ENCODE measurements at places on chromosomes 6 and 20.

- DNase-seq, result no peak
Observed at GRCh38 chr6:15079288-15079817, 166.5 kb upstream of the JARID2 start.

GRCh38 chr6:141248021-141248799, 884.5 kb upstream of the GJE1 start:
- no peak for DNase-seq

DNA sequence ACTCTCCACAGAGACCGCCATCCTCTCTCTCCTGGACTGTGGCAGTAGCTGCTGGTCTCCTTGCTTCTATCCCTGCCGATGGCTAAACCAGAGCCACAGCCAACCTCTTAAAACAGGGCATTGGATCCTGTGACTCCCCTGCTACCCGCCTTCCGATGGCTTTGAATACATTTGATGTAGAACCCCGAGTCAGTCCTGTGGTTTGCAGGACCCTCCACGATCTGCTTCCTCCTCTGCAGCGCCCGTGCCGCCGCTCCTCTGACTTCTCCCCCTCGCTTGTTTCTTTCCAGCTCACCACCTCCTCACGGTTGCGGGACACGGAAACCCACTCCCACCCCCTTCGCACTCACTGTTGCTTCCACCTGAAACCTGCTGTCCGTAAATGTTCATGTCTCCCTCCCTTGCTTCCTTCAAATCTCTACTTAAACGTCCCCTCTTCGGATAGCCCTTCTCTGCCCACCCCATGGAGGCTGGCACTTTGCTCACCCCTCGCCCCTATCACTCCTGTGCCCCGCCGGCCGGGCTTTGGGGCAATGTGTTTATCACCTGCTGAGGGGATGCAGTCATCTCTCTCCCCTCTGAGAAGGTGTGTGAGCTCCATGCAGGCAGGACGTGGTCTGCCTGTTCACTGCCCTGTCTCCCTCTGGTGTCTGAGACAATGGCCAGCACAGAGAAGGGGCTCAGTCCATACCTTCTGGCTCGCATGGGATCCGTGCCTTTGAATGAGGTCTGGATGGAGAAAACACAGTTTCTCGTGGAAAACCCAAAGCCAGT, 67.8 kb downstream of the GFOD1 start:
- no peak for DNase-seq

GRCh38 chr6:163922562-163922961, 508.0 kb downstream of the QKI start:
- no peak for DNase-seq

DNA sequence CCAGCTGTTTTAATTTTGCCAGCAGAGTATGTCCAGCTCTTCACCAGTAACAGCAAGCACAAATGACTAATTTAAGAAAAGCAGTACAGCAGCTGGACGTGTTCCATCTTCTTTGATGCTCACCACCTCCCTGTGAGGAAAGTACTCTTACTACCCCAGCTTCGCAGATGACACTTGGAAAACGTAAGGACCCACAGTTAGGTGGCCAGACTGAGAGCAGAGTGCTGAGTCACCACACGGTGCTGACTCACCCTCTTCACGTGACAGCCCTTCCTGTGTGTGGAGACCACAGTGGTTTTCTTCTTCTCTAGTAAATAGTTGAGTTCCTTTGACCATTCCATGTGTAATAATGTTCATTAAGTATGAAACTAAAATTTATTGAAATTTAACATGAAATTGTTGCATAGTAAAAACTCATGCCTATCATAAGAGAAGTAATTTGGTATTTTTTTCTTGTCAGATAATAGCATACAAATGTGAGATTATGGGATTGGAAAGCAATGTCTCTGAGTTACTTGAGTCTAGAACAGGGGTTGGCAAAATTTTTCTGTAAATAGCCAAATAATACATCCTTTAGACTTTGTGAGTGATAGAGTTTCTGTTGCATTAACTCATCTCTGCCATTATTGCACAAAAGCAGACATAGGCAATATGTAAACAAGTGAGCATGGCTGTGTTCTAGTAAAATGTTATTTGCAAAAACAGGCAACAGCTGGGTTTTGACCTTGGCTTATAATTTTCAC, 76.6 kb downstream of the SLX4IP start:
- peak; percentile 58 for DNase-seq

DNA sequence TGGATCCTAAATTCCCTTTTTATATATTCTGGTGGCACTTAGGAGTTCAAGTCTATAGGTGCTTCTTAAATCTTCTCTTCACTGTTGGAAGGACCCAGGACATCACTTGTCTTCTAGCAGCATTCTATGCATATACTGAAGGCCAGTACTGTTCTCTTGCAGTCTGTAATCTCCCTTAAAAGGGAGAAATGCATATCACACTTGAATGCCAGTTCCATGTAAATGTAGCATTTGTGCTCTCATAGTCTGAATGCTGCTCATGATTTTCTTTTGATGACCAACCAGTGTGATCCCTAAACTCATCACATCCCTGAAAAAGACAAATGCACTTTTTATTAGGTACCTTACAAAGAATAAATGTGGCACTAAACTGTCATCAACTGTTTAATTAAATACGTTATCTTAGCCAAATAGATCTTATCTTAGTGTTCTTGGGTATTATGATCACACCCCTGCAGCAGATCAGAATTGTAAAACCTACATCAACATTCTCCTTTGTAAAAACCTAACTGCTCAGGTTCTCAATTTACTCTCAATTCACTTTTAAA, 176.1 kb downstream of the EPHA7 start:
- no peak for DNase-seq

DNA sequence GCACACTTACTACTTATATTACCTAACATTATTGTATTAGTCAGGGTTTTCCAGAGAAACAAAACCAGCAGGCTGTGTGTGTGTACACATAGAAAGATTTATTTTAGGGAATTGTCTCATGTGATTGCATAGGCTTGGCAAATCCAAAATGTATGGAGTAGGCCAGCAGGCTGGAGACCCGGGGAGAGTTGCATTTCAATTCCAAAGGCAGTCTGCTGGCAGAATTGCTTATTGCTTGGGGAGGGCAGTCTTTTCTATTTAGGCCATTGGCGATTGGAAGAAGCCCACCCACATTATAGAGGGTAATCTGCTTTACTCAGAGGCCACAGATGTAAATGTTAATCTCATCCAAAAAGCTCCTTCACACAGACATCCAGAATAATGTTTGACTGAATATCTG, 157.0 kb downstream of the ADGRG6 start:
- DNase-seq, result no peak

- no peak for DNase-seq
Observed at GRCh38 chr6:75076009-75076408, 129.8 kb downstream of the COL12A1 start.

GRCh38 chr20:51884561-51884960, 82.2 kb upstream of the SALL4 start:
- DNase-seq, result no peak

DNA sequence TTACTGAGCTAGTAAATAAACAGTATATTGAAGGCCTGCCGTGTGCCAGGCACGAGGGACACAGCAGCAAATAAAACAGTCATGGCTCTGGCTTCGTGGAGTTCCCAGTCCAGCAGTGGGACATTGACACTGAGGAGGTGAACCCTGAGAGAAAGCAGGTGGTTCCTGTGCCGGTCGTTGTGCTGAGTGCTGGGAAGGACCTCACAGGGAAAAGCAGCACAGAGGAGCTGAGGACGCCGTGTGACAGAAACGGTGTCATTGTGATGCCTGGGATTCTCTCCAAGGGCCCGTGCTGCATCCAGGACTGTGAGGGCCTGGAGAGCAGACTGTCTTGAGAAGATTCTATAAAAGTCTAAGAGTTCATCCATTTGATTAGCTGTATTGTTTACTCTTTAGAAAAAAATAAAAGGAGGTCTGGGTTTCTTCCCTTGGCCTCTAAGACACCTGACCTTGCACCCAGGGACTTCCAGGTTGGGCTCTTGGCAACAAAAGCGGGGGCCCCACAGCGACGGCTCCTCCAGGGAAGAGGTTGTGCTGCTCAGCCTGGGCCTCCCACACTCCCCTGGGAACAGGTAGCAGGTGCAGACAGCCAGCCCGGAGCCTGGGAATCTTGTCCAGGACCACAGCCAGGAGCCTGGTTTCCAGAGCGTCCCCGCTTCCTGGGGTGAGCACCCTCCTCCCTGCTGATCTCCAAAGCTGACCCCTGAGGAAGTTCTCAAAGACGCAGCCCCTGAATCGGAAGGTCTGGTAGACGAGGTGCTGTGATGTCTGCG, 251.2 kb upstream of the PMEPA1 start:
- no peak for DNase-seq

GRCh38 chr20:36010825-36011224, 42.4 kb downstream of the CNBD2 start:
- no peak for DNase-seq

- DNase-seq, result no peak
Observed at GRCh38 chr6:79353226-79353625, 118.7 kb upstream of the HMGN3 start.

- peak; percentile 88 for DNase-seq
Observed at GRCh38 chr6:41786451-41787218, 859 bp upstream of the TOMM6 start.

GRCh38 chr20:23205611-23206041, 119.5 kb upstream of the CD93 start:
- DNase-seq, result peak; percentile 80

DNA sequence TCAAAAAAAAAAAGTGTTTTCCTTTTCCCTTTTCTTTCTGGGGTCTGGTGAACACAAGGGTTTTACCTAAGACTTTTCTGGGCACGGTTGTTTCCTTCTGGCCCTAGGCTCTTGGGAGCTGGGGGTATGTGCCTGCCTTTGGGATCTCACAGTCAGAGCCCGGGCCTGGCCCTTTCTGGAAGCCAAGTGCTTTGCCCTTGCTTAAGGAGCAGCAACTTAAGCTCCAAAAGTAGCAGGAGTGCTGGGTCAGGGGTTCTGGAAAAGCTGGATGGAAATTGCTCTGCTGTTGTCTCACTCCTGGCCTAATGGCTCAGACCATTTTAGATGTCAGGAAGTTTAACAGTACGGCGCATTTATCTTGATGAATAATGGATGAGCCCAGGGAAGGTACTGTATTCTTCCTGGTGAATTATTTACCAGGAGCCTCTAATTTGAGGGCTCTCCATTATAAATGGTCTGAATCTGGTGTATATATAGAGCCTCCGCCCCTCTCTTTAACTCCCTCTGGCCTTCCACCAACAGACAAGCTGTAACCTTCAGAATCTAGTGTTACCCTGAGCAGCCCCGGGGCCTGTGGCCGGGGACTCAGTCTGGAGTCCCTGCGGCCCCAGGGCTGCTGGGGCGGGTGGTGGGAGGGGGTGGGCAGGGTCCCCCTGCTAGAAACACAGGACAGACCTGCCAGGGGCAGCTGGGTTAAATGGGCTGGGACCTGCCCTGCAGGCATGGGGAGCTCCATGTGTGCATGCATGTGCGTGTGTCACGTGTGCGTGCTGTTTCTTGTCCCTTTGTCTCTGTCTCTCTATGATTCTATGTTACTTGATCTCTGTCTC, 37.5 kb downstream of the PTK7 start:
- DNase-seq, result no peak

DNA sequence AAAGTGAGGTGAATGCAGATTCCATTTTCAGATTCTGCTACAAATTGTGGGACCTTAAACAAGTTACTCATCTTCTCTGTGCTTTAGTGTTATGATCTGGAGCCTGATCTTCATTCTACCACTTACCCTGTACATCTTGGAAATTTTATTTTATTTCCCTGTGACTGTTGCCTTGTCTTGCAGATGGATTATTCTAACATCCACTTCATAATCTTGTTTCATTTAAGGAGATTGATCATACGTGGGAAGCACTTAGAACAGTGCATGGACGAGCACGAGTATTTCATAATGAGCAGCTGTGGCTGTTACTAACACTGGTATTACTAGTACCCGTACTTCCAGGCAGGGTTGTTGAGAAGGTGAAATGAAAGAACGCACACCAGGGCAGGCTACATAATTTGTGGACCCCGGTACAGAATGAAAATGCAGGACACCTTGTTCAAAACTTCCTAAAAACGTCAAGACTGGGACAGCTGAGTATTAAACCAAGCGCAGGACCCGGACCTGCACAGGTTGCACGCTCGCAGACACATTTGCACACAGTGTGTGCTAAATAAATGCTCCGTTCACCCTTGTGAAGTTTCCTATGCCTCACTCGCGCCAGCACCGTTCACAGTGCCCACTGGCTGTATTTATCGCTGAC, 535 bp upstream of the CCDC170 start:
- DNase-seq, result no peak

DNA sequence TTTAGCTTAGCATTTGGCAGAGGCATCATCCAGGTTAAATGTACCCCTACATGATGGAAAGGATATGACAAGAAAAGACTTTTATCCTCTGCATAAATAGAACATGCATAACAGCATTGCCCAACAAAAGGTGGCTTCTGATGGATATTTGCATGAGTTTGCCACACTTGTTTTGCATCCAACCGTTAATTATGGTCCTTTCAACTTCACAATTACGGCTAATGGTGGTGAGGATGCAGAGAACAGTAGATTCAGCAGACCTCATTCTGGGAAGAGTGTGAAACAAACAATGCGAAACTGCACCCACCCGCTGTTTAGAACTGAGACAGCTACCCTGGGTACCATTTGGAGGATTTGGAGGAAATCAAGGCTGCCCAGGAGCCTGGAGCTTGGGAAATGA, 690.9 kb upstream of the CHD6 start:
- DNase-seq, result no peak

DNA sequence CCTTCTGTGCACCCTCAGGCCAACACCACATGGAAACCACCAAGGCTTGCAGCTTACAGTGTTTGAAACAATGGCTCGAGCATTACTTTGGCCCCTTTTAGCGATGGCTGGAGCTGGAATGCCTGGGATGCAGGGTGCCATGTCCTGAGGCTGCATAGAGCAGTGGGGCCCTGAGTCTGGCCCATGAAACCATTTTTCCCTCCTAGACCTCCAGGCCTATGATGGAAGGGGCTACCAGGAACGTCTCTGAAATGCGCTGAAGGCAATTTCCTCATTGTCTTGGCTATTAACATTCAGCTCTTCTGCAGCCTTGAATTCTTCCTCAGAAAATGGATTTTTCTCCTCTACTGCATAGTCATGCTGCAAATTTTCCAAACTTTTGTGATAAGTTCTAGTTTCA, 29.9 kb upstream of the SERINC1 start:
- no peak for DNase-seq

All from C1 segment of cervical spinal cord (tissue), 14 donors.